ENCODE measurements at places on chromosomes 6 and 20.

- no peak for DNase-seq
These were observed 112.1 kb upstream of the IYD start for GRCh38 chr6:150256618-150257272.

DNA sequence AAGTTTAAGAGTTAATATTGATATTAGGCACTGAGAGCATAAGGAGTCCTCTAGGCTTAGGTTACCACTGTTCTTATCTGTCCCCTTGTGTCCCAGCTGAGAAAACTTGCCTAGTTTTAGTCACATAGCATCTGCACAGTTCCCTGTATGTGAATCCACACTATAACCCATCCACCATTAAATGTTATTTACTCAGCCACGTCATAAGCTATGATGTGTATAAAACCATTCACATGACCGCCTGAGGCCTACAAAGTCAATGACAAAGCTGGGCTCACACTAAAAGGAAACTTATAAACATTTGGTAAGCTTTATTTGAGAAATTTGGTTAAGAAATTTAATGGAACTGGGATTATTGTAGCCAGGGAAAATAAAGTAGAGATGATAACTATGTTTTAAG, 59.2 kb upstream of the TFAP2D start:
- no peak for DNase-seq

DNA sequence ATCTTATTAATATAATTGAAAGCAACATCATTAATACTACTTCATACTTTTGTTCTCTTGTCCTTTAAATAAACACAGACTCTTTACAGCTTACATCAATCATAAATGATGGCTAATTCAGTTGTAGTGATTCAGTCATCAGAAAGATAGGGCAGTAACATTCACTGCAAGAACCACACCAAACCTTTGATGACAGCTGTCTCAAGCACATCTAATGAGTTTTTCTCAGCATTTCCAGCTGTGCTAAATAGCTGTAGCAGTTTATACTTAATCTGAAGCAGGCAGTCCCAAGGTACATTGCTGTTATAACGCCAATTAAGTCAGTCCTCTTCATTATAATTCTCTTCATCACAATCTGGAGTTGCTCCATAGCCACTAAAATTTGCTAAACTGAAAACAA, 45.7 kb downstream of the PREP start:
- no peak for DNase-seq

GRCh38 chr20:16209357-16209756, 363.9 kb downstream of the KIF16B start:
- DNase-seq, result no peak

DNA sequence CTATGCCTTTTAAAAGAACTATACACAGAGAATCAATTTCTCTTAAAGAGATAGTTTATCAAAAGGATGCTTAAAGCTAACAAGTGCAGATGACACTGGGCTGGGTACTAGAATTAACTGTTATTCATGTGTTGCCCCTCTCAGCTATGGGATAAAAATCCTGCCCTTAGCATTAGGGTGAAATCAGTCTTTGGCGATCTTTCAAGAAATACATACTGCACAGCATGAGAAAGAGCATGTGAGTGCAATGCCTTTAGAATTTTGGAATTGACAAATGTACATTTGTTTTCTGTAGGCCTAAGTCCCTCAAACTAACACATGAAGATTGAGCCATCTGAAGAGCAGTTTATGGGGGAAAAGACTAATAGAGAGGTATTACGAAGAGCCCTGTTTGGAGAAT, 115.4 kb downstream of the ZFP64 start:
- no peak for DNase-seq

- DNase-seq, result no peak
These were observed 21.4 kb downstream of the RRBP1 start for GRCh38 chr20:17660667-17661066.

DNA sequence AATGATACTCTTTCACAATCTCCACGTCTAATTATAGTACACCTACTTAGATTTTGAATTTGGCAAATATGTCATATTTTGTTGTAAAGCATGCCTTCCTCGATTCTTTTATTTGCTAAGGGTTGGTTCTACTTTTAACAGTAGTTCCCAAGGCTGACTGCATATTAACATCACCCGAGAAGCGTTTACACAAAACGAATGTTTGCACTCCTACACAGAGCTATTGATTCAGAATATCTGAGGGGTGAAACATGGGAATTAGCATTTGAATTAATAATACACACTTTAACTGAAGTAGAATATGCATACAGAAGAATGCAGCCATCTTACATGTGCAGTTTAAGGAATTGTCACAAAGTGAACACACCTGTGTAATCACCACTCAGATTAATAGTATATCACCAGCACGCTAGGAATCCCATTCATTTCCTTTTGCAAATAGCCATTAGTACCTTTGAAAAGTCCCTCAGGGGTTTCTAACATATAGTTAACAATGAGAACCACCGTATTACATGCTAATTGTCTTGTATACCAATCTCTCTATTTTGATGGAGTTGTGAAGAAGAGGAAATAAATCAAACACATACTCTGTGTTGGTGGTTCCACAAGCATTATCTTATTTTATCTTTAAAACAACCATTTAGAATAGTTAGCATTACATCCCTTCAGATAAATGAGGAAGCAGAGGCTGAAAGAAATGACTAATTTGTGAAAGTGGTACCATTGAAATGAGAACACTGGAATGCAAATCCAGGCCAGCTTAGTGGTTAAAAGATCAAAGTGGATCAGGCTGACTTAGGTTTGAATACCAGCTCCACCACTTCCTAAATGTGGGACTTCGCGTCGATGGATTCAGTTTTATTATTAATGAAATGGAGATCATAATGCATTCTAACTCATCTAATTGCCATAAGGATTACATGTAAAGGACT, 317.6 kb downstream of the HDGFL1 start:
- DNase-seq, result no peak

DNA sequence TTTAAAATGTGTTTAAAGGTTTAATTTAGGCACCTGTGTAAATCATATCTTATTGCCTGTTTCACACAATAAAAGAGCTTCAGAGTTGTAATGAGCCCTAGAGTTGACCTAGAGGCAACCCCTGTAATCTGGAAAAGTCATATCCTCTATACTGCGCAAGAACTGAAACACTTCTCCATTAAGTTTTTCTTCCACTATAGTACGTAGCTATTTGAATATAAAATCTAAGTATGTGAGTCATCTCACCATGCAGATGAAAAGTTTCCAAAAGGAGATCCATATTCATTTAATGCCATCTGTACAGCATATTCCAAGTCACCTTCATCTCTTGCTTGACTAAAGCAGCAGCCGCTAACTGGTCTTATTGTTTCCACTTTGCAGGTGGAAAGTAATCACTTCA, 26.0 kb upstream of the TAAR1 start:
- no peak for DNase-seq

DNA sequence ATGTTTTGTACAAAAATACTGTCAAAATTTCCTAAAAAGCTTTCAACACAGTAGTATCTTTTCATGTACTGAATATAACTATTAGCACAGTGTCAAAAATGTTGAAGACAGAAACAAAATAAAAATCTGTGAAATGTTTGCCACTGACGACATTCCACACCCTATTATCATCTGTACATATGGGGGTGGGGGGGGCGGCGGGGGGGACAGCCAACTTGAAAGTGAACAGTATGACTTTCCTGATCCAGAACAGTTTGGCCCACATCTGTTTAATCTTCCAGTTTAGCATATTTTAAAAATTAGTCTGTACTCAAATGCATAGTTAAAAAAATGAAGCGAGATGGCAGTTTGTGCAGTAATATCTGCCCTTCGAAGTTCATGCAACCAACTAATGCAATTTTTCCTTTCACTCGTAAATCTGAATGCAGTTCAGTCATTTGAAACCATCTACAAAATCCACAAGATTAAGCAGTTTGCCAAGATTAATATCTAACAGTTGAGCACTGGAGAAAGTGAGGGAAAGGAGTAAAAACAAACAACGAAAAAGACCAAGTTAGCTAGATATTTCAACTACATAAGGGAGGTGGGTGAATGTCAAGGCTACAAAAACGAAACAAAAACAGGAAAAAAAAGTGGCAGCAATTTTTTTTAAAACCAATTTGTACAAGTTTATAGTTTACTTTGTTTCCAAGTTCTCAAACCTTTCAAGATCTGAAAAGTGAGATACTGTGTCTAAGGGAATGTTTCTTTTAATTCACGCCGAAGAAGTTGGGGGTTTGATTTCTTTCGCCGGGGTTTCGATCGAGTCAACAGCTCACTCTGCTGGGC, 1.9 kb downstream of the CITED2 start:
- DNase-seq, result no peak

GRCh38 chr6:128848212-128848935, 34.6 kb upstream of the LAMA2 start:
- no peak for DNase-seq

DNA sequence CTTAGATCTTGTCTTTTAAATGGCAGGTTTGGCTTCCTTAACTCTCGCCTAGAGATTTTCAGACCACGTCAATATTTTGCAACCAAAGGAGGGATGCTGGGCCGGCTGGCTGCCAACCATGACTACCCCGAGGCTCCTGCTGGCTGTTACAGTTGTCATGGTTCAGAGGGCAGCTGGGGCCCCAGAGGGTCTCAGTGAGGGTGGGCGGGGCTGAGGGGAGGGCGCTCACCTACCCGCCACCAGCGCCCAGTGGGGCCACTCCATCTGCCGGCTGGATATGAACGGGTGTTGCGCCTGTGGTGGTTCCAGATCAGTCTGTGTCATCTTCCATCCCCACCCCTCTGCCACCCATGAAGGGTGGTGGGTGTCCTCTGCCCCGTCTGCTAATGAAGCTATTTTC, 12.3 kb downstream of the GPR31 start:
- no peak for DNase-seq

DNA sequence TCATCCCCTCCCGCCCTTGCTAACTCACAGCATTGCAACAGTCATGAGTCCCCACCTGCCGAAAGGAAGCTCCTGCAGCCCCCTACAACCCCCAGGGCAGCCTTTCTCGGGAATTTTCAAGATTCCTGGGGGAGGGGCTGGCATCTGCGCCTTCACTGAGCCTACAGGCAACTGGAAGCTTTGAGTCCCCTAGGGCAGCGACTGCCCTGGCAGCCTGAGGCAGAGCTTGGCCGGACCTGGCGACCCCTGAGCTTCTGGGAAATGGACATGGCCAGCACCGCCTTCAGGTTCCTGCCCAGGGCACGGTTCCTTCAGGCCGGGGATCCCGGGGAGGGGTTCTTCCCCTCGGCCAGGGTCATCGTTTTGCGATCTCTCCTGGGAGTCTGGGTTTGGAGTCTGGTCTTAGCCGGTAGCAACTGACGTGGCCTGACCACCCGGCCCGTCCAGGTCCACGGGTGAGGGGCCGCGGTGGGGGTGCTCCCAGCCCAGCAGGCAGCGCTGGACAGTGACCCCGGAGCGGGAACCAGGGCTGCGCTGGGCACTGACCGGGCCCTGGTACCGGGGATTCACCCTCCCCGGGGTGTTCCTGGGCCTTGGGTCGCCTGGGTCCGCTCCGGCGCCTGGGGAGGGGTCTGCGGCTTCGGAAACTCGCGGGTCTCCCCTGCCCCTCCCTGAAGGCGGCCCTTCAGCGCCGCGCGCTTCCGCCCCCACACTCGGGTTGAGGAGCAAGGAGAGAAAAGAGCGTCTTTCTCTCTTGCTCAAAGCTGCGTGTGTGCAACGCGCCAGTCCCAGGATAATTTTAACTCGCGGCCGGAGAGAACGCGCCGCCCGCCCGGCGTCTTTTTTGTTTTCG, 593 bp upstream of the COL9A3 start:
- DNase-seq, result no peak

- no peak for DNase-seq
These were observed 27.1 kb downstream of the SYNJ2 start for GRCh38 chr6:158008864-158009113.

- peak; percentile 80 for DNase-seq
These were observed 155.1 kb upstream of the MLIP start for GRCh38 chr6:53956068-53956711.

DNA sequence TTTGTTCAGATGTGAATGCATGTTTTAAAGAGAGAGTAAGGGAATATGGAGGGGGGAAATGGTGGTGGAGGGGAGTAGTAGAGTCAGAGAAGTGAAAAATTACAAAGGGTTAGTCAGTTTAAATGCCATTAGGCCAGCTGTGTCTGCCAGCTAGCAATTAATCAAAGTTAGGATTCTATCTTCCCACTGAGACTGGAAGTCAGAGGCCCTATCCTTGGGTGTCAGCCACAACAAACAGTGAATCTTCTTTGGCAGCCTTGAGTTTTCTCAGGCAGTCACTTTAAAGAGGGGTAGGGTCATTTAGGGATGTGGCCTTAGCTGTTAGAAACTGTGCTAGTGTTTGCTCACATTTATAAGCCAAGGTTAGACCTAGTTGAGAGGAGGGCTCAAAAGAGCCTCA, 120.5 kb upstream of the BTBD3 start:
- no peak for DNase-seq
